ENCODE measurements at places on chromosomes 16 and 17. TPM values are rescaled to one million over a fixed set of nuclear protein-coding genes. Genes with fewer than 3 reads are reported as not detected.

Gene UMOD
- polyA plus RNA-seq = 202 TPM

Gene SKAP1
- 12.1 TPM for polyA plus RNA-seq

Gene KRTAP9-4
- not detected for polyA plus RNA-seq

Gene HOXB9
- 57.8 TPM for polyA plus RNA-seq

Gene SULT1A4
- 18.9 TPM for polyA plus RNA-seq

Gene CD300A
- 1.4 TPM for polyA plus RNA-seq

Gene SLC5A10
- polyA plus RNA-seq = 0.77 TPM

Gene TBC1D3B
- 4.8 TPM for polyA plus RNA-seq

Gene LHX1
- polyA plus RNA-seq = 114 TPM

Gene ZP2
- polyA plus RNA-seq = 0.13 TPM

Gene NOB1
- polyA plus RNA-seq = 71.9 TPM

Gene SLC43A2
- polyA plus RNA-seq = 32.6 TPM

Gene MYH8
- 1.1 TPM for polyA plus RNA-seq

Gene MAP2K6
- 22.7 TPM for polyA plus RNA-seq

Gene TPSB2
- 0.24 TPM for polyA plus RNA-seq

Gene HEATR3
- 18.4 TPM for polyA plus RNA-seq

Gene BCO1
- polyA plus RNA-seq = 1.5 TPM

- DNase-seq = no peak
These were observed 97.0 kb upstream of the FA2H start for GRCh38 chr16:74871608-74872007.

- DNase-seq = no peak
These were observed 4.3 kb downstream of the GID4 start for GRCh38 chr17:18043491-18043890.

- DNase-seq = no peak
These were observed 29.0 kb downstream of the GLG1 start for GRCh38 chr16:74577882-74578366.

GRCh38 chr17:55624772-55625433 lies 97.8 kb downstream of the TMEM100 start:
- DNase-seq = no peak

DNA sequence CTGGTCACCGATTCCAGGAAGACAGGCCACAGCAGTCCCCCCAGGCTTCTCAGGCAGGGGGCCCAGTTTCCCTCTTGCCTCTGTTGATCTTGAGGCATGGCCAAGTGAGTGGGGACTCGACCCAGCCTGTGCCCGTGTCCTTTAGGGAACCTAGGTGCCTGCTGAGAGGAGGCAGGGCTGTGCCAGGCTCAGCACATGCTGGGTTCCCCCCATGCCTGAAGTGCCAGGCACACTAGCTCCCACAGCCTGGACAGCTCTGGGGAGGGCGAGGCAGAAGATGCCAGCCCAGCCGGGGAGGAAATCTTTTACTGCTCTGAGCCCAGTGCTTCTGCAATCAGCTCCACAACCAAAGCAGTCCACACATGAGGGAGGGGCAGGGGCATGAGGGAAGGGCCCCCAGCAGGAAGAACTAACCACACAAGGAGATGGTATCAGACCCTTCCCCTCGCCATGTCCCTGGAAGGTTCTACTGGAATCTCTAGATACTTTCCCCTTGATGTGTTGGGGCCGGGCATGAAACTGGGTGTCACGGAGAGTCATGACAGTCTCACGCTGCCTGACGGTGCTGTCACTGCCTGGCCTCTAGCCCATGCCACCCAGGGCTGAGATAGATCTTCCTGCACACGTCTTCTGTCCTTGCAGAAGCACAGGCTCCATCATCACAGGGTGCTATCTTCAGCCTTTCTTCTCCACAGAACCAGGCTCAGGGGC lies 25.5 kb downstream of the MYO18A start:
- no peak for DNase-seq

GRCh38 chr17:81703747-81704654 lies 834 bp downstream of the MRPL12 start:
- no peak for DNase-seq

GRCh38 chr17:19335951-19336631 lies 26.4 kb downstream of the B9D1 start:
- DNase-seq = no peak

DNA sequence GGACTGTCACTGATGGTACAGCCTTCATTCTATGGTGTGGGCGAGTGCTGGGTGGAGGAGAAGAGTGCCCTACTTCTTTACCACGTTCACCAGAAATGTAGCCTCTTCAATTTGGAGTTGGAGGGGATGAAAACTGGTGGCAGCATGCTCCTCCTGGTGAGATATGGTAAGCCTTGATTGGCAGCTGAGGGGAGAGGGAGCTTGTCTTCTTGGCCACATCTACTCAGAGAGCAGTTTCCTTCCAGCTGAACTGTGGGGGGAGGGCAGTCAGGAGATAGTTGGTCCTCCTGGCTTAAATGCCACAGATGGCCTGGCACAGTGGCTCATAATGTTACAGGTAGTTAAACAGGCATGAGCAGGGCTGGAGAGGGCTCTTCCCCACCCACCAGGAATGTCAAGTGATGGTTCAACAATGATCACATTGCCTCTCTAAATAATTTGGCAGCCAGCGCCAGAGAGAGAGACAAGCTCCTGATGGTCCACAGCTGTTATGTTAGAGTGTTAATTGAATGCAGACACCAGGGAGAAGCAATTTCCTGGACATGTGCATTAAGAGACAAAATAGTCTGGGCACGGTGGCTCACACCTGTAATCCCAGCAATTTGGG lies 9.0 kb upstream of the MAPK3 start:
- DNase-seq = peak; percentile 48

GRCh38 chr17:7023576-7024401 lies 939 bp downstream of the BCL6B start:
- peak; percentile 60 for DNase-seq

DNA sequence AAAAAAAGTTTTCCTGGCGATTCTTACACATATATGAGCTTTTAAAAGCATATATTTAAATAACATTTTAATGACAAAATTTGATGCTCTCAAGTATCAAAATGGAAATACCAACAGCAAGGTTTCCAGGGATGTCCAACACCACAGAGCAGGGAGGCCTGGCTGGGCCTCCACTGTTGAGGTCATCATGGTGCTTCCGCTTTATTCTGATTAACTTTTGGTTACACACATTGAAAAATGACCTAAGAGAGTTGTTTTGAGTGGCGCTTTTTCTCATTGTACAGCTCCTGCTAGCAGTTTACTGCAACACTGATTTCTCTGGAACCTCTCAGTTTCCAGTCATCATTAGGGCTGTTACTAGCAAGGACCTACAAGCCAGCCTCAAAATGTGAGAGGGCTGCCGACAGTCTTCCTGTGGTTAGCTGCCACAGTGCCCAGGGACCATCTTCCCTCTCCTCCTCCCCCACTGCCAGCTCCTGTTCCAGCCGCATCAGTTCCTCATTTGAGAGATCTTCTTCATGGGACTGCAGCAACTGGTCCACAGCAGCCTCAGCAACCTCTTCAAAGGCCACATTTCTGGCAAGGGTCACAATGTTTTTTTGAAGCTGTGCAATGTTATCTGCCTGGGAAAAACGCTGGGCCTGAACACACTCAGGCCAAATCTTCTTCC lies 21.3 kb downstream of the DEF8 start:
- no peak for DNase-seq

DNA sequence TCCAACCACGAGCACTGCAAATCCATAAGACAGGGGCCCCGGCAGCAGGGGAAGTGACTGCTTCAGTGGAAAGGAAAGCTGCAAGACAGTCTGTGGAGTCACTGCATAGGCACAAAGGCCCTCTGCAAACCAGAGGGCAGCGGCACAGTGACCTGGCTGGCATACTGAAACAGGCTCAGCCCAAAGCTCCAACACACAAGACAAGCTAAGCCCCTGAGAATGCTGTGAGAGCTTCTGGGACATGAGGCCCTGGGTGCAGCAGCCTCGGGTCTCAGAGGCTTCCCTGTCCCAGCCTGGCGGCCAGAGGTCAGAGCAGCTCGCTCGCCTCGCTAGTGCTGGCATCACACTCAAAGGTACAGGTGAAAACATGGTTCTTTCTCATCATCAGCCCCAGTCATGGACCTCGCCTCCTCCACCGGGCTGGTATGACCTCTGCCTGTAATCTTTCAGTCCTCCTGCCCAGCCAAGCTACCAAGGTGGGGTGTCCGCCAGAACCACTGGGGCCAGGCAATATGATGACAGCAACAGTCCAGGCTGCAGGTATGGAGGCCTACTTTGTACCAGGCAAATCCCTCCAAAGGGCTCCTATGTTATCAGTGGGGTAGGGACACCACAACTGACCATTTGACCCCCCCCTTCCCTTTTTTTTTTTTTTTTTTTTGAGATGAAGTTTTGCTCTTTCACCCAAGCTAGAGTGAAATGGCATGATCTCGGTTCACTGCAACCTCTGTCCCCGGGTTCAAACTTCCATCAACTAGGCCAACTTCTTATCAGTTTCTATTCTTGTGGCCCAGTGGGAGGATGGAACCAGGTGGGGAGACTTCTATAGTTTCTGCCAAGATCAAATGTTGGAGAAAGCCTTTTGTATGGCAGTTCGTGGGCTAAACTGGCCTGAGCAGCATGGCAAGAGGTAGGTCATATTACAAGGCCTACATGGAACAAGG lies 19.2 kb downstream of the ST3GAL2 start:
- no peak for DNase-seq

DNA sequence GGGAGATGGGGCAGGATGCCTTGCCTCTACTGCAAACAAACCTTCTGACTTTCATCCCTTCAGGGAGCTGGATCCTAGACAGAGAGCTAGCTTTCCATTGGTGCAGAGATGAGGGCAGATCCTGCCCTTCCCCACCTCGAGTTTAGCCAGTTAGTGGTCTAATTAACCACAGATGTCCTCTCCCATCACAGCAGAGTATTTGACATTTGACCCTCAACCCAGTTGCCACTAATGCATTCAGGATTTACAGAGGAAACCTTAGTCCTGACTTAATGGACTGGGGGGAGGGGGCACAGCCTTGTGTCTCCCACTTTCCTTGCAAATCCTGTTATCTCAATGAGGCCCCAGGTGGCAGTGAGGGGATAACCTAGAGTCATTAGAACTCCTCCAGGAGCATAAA lies 10.2 kb downstream of the PIP4K2B start:
- DNase-seq = no peak

GRCh38 chr17:7673239-7673638 lies 14.1 kb downstream of the TP53 start:
- DNase-seq = no peak

GRCh38 chr17:18987862-18988545 lies 16.6 kb downstream of the FAM83G start:
- DNase-seq = no peak

- DNase-seq = no peak
These were observed 16.0 kb downstream of the RAB11FIP3 start for GRCh38 chr16:441447-441846.

GRCh38 chr17:66175892-66176291 lies 16.0 kb downstream of the CEP112 start:
- no peak for DNase-seq

DNA sequence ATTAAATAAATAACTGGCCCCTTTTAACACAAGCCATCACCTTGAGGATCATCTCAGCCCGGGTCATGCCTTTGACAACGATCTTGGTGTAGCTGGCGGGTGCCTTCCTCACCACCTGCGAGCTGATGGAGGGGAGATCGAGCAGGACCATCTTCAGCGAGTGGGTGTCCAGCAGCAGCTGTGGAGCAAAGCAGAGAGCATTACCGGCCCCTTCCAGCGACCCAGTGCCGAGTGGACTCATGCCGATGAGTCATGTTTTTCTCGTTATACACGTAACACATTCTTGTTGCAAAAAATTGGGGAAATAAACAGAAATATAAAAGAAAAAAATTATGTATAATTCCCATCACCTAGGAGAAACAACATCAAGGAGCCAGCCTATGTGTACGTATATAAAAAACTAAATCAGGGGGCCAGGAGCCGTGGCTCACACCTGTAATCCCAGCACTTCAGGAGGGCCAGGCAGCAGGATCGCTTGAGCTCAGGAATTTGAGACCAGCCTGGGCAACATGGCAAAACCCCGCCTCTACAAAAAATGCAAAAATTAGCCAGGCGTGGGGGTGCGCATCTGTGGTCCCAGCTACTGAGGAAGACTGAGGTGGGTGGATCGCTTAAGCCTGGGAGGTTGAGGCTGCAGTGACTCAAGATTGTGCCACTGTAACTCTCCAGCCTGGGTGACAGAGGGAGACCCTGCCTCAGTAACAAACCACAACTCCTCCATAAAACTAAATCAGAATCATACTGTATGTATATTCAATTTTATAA lies 169.1 kb upstream of the RPH3AL start:
- DNase-seq = no peak

DNA sequence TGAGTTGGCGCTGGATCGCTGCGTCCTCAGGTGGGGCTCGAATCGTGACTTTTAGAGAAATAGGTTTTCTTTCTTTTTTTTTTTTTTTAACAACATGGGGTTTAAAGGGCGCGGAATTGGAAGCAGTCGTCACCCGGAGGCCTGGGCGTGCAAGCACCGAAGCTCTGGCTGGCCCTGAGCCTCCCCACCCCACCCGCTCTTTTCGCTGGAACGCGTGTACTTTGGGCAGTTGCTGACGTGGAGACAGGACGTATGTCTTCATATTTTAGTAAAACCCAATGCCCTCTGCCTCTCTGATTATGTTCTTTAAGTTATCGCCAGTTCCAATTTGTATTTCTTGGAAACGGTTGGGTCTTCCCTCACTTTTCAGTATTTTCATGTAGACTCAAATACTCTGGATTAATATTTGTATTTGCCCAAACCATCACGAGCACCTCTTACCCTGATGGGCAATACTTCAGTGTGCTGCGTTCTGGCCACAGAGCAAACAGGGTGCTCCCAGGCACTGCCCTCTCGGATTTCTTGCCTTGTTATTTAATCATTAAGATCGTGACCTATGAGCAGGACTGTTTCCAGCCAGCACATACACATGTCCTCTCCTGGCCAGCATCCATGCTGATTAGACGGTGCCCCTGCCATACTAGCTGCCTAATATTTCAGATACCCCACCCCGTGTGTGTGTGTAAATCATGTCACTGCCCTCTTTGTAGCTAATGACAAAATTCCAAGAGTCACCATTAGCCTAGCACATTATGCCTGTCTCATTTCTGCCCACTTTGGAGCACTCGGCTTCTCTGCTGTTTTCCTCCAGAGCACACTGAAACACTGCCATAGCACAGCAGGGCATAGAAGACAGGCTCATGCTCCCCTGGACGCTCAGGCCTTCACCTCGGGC lies 805 bp upstream of the C16orf95 start:
- DNase-seq = no peak

DNA sequence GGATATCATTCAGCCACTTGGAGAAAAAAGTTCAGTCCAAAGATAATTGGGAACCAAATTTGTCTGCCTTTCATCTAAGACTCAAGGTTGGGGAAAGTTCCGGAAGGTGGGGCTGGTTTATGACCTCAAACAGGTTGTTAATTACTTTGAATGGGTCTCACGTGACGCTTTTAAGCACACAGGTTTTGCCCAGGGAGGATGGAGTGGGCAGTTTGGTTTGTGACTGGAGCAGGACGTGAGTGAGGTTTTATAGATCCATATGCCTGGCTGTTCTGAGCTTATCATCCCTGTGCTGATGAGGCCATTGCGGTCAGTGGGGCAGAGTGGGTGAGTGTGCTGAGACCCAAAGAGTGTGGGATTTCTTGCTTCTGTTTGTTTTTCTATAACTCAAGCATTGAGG lies 38.7 kb upstream of the GPRC5B start:
- DNase-seq = no peak
